Activated T-helper 1 cell treated with anti-CD3 and anti-CD28 coated beads, Interleukin-12 subunit alpha, Interleukin-12 subunit beta, Interleukin-2, Interleukin-4 antibody, amounts not matched to agents 30 ng/mL and 10 ng/mL and 1 ng/mL, durations not matched to agents 14 hours and 24 hours and 36 hours (primary cell): ENCODE measurements at places on chromosomes 16 and 17.

GRCh38 chr17:31623990-31624389 is 232.5 kb downstream of the RAB11FIP4 start:
- no peak for DNase-seq
- no peaks in the 10 kb centered on the region for H3K4me1 ChIP-seq
- no peak overlapping the region for H3K27ac ChIP-seq
- H3K4me3 ChIP-seq: no peak overlapping the region
- H3K36me3 ChIP-seq: no peaks in the 10 kb centered on the region

- peaks cover 18% of the 10 kb centered on the region for H3K36me3 ChIP-seq
- DNase-seq: no peak
- H3K27me3 ChIP-seq: no peaks in the 10 kb centered on the region
Observed at GRCh38 chr16:28977703-28978662, 3.4 kb downstream of the SPNS1 start.

DNA sequence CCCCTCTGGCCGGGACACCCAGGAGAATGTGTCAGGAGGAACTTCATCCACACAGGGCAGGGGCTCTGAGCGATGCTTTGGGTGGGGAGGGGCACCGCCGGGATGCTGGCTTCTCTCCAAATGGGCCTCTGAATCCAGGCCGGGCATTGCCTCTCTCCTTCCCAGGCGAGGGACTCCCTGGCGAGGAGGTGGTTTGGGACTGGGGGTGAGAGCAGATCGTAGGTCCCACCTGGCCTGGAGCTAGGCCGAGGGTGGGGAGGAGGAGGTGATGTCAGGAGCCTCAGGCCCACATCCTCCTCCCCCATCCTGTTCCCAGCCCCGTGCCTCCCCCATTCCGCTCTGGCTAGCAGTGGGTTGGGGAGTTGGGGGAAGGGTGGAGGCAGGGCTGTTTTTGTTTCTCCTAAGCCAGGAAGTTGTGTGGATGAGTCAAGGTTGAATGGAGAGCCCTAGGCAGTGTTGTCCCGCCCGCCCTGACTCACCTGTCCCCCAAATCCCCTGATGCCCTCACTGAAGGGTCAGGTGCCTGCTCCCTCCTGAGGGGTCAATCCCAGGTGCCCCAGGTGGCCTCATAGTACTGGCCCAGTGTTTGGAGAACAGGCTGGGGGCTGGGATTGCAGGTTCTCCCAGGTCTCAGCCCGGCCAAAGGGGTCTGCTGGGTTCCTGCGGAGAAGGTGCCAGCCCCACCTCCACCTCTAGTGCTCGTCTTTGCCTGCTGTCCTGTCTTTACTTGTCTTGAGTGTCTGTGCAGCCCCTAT is 2.8 kb downstream of the GRB7 start:
- peaks cover 33% of the 10 kb centered on the region for H3K4me1 ChIP-seq
- no peak overlapping the region for H3K27ac ChIP-seq
- no peaks in the 10 kb centered on the region for H3K36me3 ChIP-seq
- H3K27me3 ChIP-seq: peaks cover 17% of the 10 kb centered on the region
- H3K4me3 ChIP-seq: peak overlapping the region; percentile 47

DNA sequence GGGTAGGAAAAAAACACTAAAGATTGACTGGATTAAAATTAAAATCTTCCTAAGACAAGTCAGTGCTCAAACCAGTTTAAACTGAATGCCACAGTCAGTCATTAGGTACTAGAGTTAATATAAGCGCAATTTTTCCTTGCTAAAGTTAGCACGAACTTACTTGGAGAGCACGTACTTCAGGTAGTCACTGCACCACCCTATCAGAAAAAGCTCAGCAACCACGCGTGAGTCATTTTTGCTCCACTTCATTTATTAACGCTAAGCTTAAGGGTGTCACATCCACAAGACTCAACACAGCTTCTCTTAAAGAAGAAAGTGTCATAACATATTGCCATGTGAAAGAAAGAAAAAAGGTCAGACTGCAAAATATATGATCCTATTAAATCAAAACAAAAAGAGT is 53.1 kb downstream of the TEX2 start:
- H3K36me3 ChIP-seq: peaks cover 15% of the 10 kb centered on the region
- no peaks in the 10 kb centered on the region for H3K27me3 ChIP-seq
- H3K4me3 ChIP-seq: no peak overlapping the region
- no peak overlapping the region for H3K27ac ChIP-seq

GRCh38 chr17:34168989-34169388 is 86.1 kb upstream of the CCL2 start:
- H3K4me3 ChIP-seq: no peak overlapping the region
- H3K27ac ChIP-seq: no peak overlapping the region
- no peaks in the 10 kb centered on the region for H3K4me1 ChIP-seq
- peaks cover 20% of the 10 kb centered on the region for H3K27me3 ChIP-seq

DNA sequence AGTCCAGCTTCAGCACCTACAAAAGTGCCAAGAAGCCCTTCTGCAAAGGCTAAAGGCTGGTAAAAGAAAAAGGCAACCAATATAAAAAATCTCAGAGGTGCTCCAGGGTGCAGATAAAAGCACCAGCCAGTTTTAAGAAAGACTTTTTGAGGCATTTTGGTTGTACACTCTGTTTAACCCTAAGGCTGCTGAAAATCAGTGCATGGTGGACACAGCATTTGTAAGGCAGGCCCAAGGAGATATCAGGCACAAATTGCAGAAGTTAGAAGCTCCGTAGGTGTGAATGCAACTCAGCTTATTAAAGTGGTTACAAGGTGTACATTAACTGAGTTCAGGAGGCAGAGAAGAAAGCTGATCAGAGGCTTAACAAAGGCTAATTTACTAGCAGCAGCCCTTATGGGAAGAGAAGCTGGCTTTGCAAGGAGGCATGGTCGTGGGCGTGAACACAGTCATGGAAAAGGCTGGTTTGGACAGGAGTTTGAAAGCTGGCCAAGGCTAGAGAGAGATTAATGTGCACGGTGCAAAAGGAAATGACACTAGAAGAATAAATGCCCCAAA is 21.1 kb downstream of the ACSM1 start:
- peaks cover 3% of the 10 kb centered on the region for H3K27me3 ChIP-seq
- peak overlapping the region; percentile 35 for H3K27ac ChIP-seq
- peak overlapping the region; percentile 58 for H3K4me3 ChIP-seq
- H3K36me3 ChIP-seq: no peaks in the 10 kb centered on the region

GRCh38 chr17:28616281-28616680 is 2.3 kb upstream of the RSKR start:
- H3K27ac ChIP-seq: no peak overlapping the region
- no peaks in the 10 kb centered on the region for H3K27me3 ChIP-seq
- no peak for DNase-seq
- no peak overlapping the region for H3K4me3 ChIP-seq

DNA sequence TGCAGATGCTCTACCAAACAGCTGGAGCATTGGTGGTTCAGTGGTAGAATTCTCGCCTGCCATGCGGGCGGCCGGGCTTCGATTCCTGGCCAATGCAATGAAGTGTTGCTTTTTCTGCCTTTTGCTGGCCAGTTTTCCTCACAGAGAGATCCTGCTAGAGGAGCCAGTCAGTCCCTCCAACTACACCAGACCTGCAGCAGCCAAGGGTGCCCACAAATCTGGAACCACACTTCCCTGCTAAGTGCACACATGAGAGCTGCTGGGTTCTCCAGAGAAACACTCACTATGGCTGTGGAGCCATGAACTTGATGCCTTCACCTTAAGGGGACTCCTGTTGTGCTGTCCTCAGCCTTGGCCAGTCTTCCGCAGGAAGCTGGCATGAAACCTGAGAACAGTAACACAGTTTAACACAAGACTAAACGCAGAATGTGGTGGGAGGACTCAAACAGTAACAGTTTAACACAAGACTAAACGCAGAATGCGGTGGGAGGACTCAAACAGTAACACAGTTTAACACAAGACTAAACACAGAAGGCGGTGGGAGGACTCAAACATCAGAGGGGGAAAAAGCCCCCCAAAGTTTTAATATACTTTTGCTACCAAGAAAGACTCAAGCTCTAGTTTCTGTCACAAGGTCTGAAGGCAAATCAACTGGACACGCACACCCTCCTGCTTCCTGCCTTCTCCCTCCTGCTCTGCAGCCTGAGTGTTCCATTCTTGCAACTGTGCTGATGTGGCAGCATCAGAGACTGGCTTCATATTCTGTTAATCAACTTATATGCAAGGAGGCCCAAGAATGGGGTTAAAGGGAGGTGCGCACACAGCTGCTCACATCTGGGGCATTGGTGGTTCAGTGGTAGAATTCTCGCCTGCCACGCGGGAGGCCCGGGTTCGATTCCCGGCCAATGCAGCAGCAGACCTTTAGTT is 12.0 kb downstream of the VAC14 start:
- H3K27ac ChIP-seq: no peak overlapping the region
- no peaks in the 10 kb centered on the region for H3K4me1 ChIP-seq
- H3K27me3 ChIP-seq: no peaks in the 10 kb centered on the region
- DNase-seq: no peak
- no peak overlapping the region for H3K4me3 ChIP-seq

DNA sequence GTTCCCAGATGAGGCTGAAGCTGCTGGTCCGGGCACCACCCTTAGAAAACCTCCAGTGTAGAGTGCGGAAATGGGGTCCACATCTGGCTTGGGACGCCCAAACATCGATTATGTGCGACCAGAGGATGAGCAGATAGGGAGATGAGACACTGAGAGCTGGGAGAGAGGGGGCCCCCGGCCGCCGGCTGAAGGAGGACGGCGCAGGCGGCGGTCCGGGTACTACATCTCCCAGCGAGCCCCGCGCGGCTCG is 182 bp upstream of the SPECC1 start:
- no peak for DNase-seq
- peaks cover 68% of the 10 kb centered on the region for H3K27me3 ChIP-seq
- peak overlapping the region; percentile 92 for H3K4me3 ChIP-seq
- no peaks in the 10 kb centered on the region for H3K36me3 ChIP-seq
- peak overlapping the region; percentile 65 for H3K27ac ChIP-seq
- H3K4me1 ChIP-seq: peaks cover 15% of the 10 kb centered on the region

DNA sequence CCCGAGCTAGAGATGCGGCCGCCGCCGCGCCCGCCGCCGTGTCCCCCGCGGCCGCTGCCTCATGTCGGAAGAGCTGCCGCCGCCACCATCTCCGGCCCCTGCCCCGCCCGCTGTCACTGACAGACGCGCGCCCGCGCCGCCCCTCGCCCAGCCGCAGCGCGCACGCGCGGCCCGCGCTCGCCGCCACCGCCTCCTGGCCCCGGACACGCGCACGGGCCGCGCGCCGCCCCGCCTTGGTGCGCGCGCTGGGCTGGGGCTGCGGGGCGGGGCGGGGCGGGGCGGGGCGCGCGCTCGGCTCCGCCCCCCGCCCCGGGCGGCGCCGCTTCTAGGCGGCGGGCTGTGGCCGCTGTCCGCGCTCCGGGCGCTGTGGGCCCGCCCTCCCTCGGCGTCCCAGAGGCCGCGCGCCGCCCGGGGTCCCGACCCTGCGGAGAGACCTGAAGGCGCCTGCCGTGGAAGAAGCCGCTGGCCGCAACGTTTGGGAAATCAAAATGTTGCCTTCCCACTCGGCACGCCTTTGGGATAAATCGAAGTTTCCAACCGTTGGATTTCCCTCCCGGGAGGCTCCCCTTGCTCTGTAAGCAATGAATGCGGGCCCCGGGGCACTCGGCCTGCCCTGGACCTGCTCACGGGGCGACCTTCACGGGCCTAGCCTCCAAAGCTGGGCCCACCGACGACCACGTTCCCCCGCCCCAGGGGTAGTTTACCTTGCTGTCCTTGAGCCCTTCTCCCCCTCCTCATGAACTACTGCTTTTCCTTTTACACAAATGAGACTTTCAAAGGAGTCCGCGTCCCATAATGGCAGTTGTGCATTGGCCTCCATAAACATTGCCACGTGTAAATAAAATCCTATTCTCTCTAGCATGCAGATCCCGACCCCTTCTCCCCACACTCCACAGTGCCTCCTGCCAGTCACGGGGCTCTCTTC is at the start of gene ADCY9:
Gene ADCY9, minus strand, starts transcription at position 118 of the 925 bp plus-strand sequence. CDS start 1,000 bp downstream, outside the sequence.
- H3K27me3 ChIP-seq: peaks cover 14% of the 10 kb centered on the region
- peaks cover 18% of the 10 kb centered on the region for H3K36me3 ChIP-seq
- H3K27ac ChIP-seq: peak within 1 kb of the TSS; percentile 64
- peak; percentile 84 for DNase-seq
- peaks cover 41% of the 10 kb centered on the region for H3K4me1 ChIP-seq
- peak within 1 kb of the TSS; percentile 82 for H3K4me3 ChIP-seq

GRCh38 chr17:59456923-59457615 is 108.3 kb upstream of the DHX40 start:
- no peak for DNase-seq
- peaks cover 13% of the 10 kb centered on the region for H3K27me3 ChIP-seq
- H3K4me3 ChIP-seq: no peak overlapping the region
- H3K27ac ChIP-seq: no peak overlapping the region
- H3K4me1 ChIP-seq: no peaks in the 10 kb centered on the region
- no peaks in the 10 kb centered on the region for H3K36me3 ChIP-seq

- no peak for DNase-seq
- H3K4me1 ChIP-seq: no peaks in the 10 kb centered on the region
- H3K4me3 ChIP-seq: no peak overlapping the region
- no peaks in the 10 kb centered on the region for H3K36me3 ChIP-seq
Observed at GRCh38 chr17:74119049-74119580, 84.4 kb upstream of the RPL38 start.

GRCh38 chr17:7262935-7263800 is 890 bp upstream of the CLDN7 start:
- DNase-seq: no peak
- peak overlapping the region; percentile 73 for H3K4me3 ChIP-seq
- peaks cover 23% of the 10 kb centered on the region for H3K27me3 ChIP-seq
- H3K27ac ChIP-seq: peak overlapping the region; percentile 49

- peaks cover 86% of the 10 kb centered on the region for H3K27me3 ChIP-seq
- peaks cover 15% of the 10 kb centered on the region for H3K4me1 ChIP-seq
- no peak overlapping the region for H3K27ac ChIP-seq
- DNase-seq: no peak
- no peak overlapping the region for H3K4me3 ChIP-seq
Observed at GRCh38 chr17:48746916-48747444, 18.4 kb upstream of the HOXB13 start.

DNA sequence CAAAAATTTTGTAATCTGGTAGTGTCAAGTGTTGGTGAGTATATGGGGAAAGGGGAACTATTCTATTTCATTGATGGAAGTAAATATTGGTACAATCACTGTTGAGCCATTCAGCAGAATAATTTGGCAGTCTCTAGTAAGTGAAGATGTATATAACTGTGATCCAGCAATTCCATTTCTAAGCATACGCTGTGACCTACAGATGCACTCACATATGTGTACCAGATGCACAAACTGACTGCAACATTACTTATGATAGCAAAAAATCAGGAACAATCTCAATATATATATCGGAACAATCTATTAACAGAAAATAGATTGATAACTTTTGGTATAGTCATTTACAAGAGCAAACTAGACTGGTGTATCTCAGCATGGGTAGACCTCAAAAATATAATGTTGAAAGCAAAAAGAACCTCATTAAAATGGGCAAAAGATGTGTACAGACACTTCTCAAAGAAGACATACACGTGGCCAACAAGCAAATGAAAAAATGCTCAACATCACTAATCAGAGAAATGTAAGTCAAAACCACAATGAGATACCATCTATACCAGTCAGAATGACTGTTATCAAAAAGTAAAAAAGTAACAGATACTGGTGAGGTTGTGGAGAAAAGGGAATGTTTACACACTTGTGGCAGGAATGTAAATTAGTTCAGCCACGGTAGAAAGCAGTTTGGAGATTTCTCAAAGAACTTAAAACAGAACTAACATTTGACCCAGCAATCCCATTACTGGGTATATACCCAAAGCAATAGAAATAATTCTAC is 20.7 kb downstream of the ADAP2 start:
- DNase-seq: no peak
- peaks cover 2% of the 10 kb centered on the region for H3K27me3 ChIP-seq
- H3K4me1 ChIP-seq: peaks cover 17% of the 10 kb centered on the region
- H3K4me3 ChIP-seq: no peak overlapping the region
- no peak overlapping the region for H3K27ac ChIP-seq
